ENCODE measurements at places on chromosomes 2 and 18.

GRCh38 chr2:210324458-210324857 is 9.5 kb upstream of the MYL1 start:
- no peak for DNase-seq

- DNase-seq = no peak
Observed at GRCh38 chr2:241577413-241578122, 19.0 kb downstream of the BOK start.

GRCh38 chr2:217654168-217654567 is 348.6 kb downstream of the TNS1 start:
- DNase-seq = no peak

GRCh38 chr2:141311430-141311829 is 819.4 kb downstream of the LRP1B start:
- no peak for DNase-seq

- no peak for DNase-seq
Observed at GRCh38 chr18:24055878-24056277, 41.3 kb downstream of the TTC39C start.
